ENCODE measurements at places on chromosomes 2 and 18.

GRCh38 chr2:144132357-144132756 is 387.6 kb downstream of the ZEB2 start:
- no peak for DNase-seq

GRCh38 chr2:141899740-141900139 is 231.1 kb downstream of the LRP1B start:
- no peak for DNase-seq

DNA sequence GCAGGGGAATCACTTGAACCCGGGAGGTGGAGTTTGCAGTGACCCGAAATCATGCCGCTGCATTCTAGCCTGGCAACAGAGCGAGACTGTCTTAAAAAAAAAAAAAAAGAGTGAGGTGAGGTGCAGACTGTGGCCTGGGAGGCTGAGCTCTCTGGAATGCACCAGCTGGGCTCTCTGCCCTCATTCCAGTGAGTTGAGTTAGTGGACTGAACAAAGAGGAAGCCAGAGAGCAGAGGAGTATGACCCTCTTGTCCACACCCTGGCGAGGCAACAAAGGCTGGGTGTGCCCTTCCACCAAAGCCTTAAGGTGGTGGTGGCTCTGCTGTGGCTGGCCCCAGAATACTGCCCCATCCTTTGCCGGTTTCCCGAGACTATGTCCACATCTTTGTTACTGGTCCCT is 71.3 kb upstream of the ACKR3 start:
- no peak for DNase-seq

GRCh38 chr2:223068071-223068470 is 16.1 kb downstream of the KCNE4 start:
- no peak for DNase-seq

- no peak for DNase-seq
Observed at GRCh38 chr2:237300739-237301138, 113.2 kb downstream of the COL6A3 start.

DNA sequence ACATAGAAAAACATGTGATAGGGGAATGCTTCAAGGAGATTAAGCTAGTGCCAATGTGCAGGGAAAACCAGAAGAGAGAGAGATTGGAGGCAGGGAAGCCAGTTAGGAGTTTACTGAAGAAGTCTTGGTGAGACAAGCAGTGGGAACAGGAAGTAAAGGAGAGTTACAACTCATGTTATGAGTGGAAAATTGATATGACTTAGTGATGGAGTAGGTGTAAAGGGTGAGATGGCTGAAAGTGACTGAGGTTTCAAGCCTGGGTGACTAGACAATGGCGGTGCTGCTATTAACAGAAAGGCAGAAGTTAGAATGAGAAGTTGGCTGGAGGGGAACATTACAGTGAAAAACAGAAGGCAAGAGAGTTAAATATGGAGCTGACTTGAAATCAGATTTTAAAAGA is 16.5 kb downstream of the DOK1 start:
- no peak for DNase-seq

DNA sequence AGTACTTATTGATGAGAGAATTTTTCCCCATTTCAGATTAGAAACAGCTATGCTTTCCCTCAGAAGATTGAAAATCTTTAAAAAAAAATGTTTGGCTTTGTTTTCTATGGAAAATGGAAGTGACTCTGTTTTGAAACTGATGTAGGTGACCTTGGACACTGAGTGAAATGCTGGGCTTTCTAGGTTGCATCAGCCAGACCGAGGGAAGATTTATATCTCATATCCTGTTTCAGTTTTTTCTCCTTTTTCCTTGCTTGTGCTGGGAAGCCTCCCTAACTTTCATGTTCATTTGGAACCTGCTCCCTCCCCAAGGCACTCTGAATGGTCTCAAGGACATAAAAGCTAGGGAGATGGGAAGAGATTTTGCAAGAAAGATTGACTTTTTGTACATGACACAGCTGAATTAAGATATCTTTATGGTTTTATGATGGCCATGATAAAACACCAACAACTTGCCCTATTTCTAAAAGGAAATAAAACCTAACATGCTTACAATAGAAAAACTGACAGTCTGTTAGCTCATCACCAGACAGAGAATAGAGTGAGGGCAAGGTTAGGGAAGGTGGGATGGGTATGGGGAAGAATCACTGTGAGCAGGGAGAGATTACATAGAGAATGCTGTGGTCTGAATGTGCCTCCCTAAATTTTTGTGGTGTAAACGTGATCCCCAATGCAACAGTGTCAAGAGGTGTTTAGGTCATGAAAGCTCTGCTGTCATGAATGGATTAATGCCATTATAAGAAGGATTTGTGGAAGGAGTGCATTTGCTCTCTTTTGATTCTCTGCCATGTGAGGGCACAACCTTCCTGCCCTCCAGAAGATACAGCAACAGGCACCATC is 249.7 kb downstream of the TPGS2 start:
- DNase-seq: no peak

- DNase-seq: no peak
Observed at GRCh38 chr18:78732273-78733210, 247.1 kb upstream of the SALL3 start.

DNA sequence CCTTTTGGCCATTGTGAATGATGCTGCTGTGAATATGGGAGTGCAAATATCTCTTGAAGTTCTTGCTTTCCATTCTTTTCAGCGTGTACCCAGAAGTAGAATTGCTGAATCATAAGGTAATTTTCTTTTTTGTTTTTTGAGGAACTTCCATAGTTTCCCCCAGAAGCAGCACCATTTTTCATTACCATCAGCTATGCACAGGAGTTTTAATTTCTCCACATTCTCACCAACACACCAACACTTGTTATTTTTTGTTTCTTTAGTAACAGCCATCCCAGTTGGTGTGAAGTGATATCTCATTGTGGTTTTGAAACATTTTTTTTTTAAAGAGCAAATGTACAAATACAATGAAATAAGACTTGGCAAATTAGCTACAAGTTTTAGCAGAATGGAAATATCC is 21.3 kb downstream of the POU3F3 start:
- DNase-seq: no peak

- no peak for DNase-seq
Observed at GRCh38 chr2:159617100-159617499, 752 bp upstream of the BAZ2B start.

DNA sequence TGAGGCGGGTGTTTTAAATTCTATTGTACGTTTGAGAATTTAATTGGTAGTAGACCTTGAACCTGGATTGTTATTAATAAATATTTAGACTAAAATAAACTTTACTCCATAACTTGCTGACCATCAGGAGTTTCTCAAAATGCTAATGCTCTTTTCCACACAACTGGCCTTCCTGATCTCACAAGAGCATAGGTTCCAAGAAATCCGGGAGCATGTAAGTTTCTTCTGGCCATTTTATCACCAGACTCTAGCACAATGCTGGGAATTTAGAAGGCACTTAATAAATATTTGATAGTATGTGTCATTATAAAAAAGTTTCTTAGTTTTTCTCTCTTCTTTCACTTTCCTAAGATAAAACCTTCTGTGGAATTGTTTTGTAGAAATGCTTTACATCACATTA is 2047.1 kb downstream of the SUCLG1 start:
- DNase-seq: no peak

DNA sequence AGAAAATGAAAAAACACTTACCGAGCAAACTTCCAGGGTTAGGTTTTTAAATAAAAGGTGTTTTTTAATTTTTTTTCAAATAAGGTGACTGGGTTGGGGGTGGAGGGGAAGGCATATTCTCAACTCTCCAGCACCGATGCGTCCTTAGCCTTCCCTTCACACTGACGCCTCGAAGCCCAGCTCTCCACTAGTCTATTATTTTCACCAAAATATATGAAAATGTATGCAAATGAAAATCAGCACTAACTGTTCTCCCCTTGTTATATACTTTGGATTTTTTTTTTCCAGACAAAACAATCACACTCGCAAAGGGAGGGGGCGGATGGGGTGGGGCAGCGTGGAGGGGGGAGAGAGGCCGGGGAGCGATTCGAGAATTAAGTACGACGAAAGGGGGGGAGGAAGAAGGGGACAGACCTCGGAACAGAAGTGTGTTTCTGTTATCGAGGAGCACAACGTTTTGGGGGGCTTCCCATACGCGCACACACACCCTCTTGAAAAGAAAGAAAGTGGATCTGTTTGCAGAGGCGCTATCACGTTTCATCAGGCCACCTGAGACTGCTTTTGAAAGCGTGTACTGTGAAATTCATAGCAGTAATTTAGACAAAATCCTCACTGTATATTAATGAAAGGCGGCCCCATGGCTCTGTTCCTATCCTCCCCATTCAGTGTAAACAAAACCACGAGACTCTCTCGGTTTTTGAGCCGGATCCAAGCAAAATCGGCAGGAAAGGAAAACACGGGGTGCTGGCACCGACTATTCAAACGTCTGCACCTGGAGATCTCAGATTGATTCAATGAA is 2.4 kb upstream of the POU3F3 start:
- DNase-seq: no peak

Data from stimulated activated CD8-positive, alpha-beta memory T cell treated with anti-CD3 and anti-CD28 coated beads, Interleukin-2, amount 100 ng/mL, for 1 hour (primary cell).